ENCODE measurements at places on chromosomes 1 and 21. TPM values are rescaled to one million over a fixed set of nuclear protein-coding genes. Genes with fewer than 3 reads are reported as not detected.

- DNase-seq, result no peak
These were observed 170.9 kb downstream of the LHX8 start for GRCh38 chr1:75305061-75305460.

GRCh38 chr1:17089506-17089905 is 29.7 kb downstream of the PADI2 start:
- no peak for DNase-seq

GRCh38 chr1:168918860-168919741 is 187.4 kb upstream of the ATP1B1 start:
- no peak for DNase-seq

DNA sequence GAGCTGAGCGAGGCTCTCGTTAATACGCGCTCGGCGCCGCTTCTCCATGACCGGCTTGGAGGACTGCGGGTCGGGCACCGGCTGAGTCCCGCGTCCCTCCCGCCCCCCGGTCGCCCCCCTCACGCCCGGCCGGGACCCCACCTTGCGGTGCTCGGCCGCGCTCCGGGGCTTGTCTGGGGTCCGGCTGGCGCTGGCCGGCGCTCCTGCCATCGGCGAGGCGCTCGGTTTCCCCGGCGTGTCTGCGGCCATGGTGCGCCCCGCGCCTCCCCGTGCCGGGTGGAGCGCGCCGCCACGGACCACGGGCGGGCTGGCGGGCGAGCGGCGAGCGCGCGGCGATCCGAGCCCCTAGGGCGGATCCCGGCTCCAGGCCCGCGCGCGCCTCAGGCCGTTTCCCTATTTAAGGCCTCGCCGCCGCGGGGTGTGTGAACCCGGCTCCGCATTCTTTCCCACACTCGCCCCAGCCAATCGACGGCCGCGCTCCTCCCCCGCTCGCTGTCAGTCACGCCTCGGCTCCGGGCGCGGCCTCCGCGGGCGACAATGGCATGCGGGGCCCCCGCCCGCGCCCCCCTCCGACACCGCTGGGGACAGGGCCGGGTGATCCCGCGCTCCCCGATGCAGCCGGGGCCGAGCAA is at the start of gene HES4:
TSS of gene HES4 (minus strand) at position 373 of the 632 bp plus-strand sequence. CDS start at position 249, 124 bp downstream.
- DNase-seq, result peak; percentile 63

DNA sequence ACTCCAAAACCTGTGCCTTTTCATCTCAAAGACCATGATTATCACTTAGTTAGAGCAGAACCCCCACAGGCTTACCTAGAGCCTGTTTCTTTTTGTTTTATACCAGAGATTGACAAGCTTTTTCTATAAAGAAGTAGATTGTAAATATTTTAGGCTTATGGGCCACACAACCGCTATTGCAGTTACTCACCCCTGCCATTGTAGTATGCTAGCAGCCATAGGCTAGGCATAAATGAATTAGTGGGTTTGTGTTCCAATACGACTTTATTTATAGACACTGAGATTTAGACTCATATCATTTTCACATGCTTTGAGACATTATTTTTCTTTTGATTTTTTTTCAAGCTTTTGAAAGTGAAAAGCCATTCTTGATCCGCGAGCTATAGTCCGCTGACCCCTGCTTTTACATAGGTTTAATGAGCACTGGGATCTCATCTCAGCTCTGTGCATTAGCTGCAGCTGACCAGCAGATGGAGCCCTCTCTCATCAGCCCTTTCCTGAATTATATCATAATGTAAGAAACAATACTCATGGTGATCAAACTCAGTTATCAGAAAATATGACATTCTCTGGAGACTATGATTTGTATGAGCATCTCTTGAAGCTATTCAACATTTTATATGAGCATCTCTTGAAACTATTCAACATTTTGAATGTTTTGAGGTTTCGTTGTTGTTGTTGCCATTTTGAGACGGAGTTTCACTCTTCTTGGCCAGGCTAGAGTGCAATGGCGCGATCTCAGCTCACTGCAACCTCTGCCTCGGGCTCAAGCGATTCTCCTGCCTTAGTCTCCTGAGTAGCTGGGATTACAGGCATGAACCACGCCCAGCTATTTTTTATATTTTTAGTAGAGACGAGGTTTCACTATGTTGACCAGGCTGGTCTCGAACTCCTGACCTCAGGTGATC is 111.9 kb upstream of the L1TD1 start:
- no peak for DNase-seq

DNA sequence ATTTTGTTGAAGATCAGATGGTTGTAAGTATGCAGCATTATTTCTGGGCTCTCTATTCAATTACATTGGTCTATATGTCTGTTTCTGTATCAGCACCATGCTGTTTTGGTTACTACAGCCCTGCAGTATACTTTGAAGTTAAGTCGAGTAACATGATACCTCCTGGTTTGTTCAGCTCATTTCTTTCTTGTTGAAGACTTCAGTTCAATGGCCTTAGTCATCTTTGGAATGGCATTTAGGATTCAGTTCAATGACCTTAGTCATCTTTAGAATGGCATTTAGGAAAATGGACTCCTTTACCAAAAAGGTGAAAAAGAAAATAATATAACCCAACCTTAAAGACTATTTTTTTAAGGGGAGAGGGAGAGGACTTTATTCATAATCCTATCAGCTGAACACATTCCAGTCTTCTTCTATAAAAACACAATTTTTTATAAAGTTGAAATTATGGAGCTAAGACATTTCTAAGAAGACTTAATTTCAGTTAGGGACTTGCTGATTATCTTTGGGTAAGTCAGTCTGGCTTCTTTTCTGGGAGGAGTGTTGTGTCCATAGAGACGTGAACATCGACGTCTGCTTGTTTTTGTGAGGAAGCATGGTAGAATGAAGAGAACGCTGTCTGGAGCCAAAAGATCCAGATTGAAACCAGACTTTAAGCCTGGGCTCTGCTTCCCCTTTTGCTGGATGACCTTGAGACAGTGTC is 48.3 kb downstream of the DDR2 start:
- no peak for DNase-seq

- no peak for DNase-seq
These were observed 9.7 kb downstream of the DESI2 start for GRCh38 chr1:244662599-244662998.

DNA sequence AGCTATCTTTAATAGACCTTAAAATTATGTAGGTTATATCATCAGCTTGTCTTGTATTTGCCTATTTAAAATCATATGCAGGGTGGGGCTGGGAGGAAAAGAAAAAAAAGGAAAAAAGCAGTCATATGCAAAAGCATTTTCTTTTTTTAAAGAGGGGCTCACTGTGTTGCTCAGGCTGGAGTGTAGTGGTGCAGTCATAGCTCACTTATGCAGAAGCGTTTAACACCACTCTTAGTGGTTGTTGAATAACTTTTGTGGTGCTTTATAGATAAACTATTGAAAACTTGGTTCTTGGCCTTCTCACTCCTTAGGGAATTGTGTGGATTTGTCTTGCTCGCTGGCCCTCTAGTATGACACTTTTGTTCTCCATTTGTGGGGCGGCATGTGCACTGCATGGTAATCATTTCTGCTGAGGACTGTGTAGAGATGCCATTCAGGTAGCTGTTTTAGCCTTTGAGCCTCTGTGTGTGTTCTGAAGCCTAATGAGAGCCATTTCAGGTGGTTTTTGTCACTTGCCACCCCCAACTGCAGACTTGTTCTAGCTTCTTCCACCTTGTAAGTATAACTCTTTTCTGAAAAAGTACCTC is 77.8 kb downstream of the KIF1B start:
- DNase-seq, result no peak

GRCh38 chr1:173527151-173527826 is 50.2 kb downstream of the PRDX6 start:
- DNase-seq, result peak; percentile 48

AADACL4 gene
- not detected for total RNA-seq

TFAP2E gene
- total RNA-seq, result 0.25 TPM

CYP4A11 gene
- not detected for total RNA-seq

LRRC8C gene
- total RNA-seq, result 20.2 TPM

CFHR4 gene
- total RNA-seq, result not detected

GRCh38 chr1:14915356-14916054 is 238.0 kb upstream of the TMEM51 start:
- peak; percentile 61 for DNase-seq

SERINC2 gene
- 12.2 TPM for total RNA-seq

DNA sequence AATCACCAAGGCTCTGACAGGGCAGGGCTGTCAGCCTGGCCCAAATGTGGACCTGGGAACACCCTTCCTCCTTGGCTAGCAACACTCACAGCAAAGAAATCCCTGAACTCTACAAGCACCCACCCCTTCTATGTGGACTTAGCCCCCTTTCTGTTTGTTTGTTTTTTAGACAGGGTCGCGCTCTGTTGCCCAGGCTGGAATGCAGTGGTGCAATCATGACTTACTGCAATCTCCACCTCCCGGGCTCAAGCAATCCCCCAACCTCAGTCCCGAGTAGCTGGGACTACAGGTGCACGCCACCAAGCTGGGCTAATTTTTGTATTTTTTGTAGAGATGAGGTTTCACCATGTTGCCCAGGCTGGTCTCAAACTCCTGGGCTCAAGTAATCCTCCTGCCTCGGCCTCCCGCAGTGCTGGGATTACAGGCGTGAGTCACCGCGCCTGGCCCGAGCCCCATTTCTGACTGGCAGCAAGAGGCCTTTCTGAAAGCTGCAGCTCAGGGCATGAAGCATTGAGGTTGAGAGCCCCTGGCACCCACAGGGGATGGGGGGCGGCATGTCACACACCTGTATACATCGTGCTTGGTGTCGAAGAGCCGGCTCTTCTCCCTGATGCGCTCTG is 16.2 kb downstream of the RIPK4 start:
- no peak for DNase-seq

GRCh38 chr1:48547561-48548220 is 75.7 kb upstream of the SPATA6 start:
- no peak for DNase-seq

FGR gene
- 131 TPM for total RNA-seq

DNA sequence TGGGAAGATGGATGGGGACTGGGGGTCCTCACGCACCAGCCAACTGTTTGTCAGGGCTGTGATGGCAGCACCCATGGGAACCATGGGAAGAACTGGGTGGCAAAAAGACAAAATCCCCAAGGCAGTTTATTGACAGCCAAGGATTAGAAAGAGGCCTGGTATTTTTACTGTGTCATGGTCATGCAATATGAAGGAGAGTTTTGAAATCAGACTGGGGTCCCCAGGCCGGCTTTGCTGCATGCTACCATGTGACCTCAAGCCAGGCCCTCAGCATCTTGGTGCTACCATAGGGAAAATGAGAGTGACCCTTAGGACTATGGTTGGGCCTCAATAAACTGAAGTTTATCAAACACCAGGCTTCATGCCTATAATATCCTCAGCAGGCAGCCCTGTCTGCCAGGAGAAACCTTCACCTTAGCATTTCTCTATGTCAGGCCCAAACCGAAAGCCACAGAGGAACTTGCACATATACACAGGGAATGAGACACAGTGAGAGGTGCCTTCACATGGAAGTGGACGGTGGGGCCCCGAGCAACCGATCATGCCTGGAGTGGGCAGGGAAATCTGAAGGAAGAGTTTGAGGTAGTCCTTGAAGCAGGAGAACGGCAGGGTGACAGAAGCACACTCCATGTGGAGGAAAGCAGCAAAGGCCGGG is 203.2 kb downstream of the HIVEP3 start:
- DNase-seq, result no peak

All from omental fat pad (tissue), 4 donors.